Stimulated activated CD4-positive, alpha-beta T cell treated with anti-CD3 and anti-CD28 coated beads, Interleukin-4, amount 100 ng/mL, for 1 hour (primary cell): ENCODE measurements at places on chromosomes 6 and 20.

- no peak for DNase-seq
Observed at GRCh38 chr20:25476106-25477013, 68.9 kb downstream of the GINS1 start.

DNA sequence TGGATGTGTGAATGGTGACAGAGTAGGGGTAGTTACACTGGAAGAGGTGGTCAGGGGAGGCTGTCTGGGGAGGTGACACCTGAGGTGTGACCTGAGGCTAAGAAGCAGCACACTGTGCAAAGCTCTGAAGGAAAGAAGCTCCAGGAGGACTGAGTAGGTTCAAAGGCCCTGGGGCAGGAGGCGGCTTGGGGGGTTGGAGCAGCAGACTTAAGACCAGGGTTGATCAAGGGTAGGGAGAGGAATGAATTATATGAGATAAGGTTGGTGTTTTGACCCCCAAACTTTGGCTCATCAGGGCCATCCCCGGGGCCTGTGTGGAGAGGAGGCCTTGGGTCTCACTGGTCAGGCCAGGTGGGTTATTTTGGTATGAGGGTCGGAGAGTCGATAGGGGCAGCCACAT, 166.1 kb downstream of the GRM4 start:
- DNase-seq = no peak

- DNase-seq = no peak
Observed at GRCh38 chr6:132218059-132218696, 183.1 kb downstream of the MOXD1 start.

DNA sequence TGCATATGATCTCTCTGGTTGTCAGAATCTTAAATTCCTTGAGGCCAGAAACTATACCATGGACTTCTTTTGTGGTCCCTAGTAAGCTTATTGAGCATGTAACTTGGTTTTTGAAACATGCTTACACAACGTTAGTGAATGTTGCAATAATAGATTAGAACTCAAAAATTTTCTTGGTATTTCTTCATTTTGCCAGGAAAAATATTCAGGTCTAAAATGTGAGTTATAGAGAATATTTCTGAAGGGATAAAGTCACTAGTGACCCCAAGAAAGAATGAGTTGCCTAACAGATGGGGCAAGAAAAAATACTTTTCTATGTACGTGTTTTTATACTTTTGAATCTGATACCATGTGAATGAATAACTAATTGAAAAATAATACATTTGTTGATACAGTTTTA, 195.4 kb downstream of the TFAP2A start:
- no peak for DNase-seq

DNA sequence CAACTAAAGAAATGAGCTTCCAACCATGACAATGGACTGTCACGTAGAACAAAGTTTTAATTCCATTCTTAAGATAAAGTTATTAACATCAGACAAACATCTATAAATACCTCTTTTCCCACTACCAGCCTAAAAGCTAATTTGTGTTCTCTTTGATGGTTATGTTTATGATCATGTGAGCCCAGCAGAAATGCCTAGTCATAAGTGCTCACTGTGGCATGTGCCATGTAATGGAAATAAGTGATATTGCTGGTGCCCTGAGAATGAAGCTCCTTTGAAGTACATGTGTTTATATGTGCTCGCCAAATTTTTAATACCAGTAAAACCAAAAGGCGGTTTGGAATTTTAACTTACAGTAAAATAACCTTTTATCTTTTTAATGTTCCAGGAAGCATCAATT, 205.8 kb downstream of the ISM1 start:
- no peak for DNase-seq
